WERI-Rb-1 (cell line): ENCODE measurements at places on chromosomes 6 and 20.

DNA sequence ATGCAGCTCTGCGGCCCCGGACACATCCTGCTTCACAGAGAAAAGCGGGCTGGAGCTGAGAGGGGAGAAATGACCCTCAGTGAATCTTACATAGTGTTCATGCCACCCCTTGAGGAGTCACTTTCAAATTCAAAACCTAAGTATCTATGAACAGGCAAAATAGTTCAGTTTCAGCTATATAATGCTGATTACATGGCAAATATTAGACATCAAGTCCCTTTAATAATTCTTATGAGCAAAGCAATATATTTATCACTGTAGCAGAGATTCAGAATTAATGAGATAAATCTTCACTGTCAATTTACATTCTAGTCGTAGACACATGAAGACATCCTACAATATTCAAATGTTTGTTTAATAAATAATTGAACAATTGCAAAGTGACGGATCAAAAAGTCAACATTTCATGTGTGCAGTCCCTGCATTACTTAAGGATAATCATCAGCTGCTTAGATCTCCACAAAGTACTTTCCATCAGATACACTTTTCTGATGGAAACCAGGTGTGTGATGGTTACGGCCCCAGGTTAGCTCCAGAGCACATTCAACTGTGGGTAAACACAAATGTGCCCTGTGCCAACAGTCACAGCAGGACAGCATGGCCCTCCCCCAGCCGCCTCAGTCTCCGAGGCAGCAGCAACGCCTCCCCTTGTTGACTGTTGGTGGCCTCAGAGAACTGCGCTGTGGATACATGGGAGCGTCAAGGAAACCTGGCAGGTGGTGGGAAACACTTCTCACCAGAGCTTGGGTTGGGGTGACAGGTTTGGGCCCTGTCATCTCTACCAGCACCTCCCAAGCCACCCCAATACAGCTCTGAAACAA, 787 bp upstream of the PRR18 start:
- DNase-seq: peak; percentile 55

- no peak for DNase-seq
These were observed 6.2 kb downstream of the TMEM242 start for GRCh38 chr6:157316871-157317814.

- DNase-seq: no peak
These were observed 42.1 kb downstream of the MYH7B start for GRCh38 chr20:34997774-34998173.

GRCh38 chr20:39823224-39823623, 861.1 kb downstream of the DHX35 start:
- DNase-seq: no peak

DNA sequence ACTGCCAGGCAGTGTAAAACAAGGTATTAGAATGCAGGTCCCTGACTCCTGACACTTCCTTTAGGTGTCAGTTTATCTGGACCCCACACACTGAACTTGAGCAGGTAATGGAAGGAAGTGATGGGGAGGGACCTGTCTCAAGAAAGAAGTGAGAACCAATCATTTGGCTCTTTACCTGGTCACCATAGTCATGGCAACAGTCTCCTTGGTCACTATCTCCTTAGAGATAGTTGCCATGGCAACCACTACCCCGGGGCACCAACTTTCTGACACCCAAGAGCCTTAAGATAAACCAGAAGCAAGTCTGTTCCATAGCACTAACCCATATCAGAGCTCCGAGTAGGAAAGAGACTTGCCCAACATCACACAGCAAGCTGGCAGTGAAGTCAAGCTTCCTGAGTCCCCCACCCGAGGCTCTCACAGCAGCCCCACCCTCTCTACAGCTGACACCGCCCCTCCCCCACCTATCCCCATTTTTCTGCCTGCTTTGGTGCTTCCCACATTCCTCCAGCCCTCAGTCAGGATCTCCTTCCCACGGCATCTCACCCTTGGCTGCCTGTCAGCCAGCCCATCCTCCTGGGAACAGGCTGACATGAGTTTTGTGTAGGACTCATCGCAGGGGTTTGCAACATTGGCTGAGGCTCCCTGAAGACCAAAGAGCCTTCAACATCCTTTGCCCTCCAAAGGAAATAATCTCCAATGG, 16.3 kb upstream of the HM13 start:
- no peak for DNase-seq

DNA sequence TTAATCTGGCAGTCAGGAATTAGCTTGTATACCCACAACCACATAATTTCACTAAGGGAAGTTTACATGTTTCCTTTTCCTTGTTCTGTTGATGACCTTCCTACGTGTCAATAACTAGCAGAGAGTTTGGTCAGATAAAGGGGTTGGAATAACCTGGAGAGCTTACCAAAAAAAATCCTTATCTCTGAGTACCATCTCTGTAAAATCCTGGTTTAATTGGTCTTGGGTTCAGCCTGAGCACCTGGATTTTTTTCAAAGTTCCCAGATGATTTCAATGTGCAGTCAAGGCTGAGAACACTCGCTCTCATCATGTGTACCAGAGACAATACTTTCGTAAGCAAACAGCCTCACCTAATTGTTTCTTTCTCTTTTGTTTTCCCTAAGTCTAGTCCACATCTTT, 483.8 kb upstream of the FLRT3 start:
- DNase-seq: no peak

GRCh38 chr20:11832851-11833250, 84.8 kb upstream of the BTBD3 start:
- DNase-seq: no peak

GRCh38 chr6:24888715-24889370, 46.9 kb downstream of the RIPOR2 start:
- no peak for DNase-seq

- DNase-seq: no peak
These were observed 151.2 kb upstream of the BEND3 start for GRCh38 chr6:107266563-107266962.

- DNase-seq: no peak
These were observed 32.2 kb upstream of the IER3 start for GRCh38 chr6:30776390-30777154.

DNA sequence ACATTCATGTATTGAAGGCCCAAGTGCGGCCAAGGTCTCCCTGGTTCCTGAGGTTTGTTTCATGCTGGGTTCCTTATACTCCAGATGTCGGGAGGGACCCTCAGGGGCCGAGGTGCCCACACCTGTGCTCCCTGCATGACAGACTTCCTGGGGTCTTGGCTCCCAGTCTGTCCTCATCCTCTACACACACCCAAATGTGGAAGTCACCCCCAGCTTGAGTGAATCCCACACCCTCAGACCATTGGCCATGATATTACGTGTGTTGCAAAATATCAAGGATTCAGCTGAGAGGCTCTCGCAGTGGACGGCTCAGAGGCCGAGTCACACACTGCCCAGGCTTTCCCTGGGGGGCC, 82.2 kb upstream of the DUSP22 start:
- no peak for DNase-seq

DNA sequence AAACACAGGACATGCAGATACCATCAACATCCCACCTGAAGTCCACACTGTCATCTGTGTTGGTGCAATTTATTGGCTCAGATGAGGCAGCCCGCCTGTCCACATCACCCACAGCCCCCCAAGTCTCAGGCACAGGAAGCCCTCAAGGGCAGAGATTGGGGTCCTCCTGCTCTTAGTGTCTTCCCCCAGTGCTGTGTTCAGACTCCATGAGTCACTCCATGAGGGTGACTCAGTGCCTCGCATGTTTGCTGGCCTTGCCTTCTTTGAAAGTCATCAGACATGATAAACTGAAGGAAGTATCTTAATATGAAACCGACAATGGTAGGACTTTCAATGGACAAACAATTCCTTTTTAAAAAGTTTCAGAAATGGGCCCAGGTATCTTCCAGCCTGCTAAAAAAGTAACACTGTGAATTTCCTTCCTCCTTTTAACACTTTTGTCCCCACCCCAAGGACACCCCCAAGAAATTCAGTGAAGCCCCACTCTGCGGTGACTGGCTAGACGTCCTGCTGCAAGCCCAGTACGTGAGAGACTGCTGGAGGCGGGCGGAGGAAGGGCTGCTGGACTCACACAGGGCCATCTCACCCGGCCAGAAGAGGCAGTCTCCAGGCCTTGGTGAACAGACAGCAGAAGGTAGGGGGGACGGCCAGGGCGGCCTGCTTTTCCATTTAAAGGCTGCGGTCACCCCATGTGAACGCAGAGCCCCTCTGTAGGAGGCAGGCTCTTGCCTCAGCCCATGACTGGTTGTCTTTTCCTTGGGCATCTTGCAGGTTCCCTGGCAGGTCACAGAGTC, 43.0 kb upstream of the KCNK16 start:
- DNase-seq: peak; percentile 8

GRCh38 chr6:167817729-167818128, 9.0 kb upstream of the AFDN start:
- no peak for DNase-seq

DNA sequence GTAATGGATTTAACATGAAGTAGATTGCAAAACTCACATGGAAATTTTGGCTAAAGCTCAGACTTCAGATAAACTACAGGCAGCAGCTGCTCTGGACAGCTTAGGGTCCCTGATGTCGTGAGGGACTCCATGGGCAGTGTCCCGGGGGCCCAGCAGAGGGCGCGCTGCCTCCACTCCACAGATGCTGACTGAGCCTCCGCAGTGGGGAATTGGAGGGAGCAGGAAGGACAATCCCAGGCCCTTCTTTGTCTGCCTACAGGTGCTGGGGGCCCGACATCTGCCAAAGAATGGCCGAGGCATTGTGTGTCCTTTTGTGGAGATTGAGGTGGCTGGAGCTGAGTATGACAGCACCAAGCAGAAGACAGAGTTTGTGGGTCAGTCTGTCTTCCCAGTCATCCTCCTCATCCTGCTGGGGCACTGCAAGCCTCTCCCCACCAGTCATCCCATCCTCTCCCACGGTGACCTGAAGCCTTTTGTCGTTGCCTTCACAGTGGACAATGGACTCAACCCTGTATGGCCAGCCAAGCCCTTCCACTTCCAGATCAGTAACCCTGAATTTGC, 35.9 kb downstream of the PLCG1 start:
- peak; percentile 80 for DNase-seq

- DNase-seq: no peak
These were observed 59.9 kb upstream of the TENT5A start for GRCh38 chr6:81812401-81812800.

GRCh38 chr6:12354499-12354898, 64.3 kb downstream of the EDN1 start:
- no peak for DNase-seq

- DNase-seq: no peak
These were observed 39.9 kb downstream of the TMC2 start for GRCh38 chr20:2576317-2576727.

DNA sequence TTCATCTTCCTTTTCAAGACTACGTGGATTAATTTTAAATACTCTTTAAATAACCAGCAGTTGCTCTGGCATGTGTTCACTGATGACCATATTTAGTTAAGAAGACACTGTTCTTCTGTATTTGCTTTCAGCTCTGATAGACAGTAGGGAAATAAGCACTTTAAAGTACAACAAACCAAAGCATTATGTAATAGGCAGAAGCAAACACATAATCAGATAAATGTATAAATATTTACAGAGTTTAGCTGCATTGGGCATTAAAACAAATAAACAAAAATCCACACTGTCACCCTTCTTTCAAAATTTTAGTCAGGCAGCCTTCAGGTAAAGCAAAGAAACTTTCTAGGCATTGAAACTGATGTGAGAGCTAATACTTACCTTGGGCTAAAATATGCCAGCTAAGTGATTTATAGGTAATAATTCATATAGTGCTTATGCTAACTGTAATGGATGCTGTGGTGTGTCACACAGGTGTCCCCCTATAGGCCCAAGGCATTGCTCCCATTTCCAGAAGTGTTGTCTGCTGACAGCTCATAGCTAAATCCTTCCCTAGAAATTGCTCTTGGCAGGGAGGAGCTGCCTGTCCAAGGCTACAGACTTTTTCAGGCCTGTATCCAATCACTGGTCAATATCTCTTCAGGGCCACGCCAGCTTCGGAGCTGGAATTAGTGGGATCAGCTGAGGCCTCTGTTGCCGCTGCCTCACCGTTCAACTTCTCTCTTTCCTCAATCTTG, 111.5 kb upstream of the CITED2 start:
- DNase-seq: no peak

DNA sequence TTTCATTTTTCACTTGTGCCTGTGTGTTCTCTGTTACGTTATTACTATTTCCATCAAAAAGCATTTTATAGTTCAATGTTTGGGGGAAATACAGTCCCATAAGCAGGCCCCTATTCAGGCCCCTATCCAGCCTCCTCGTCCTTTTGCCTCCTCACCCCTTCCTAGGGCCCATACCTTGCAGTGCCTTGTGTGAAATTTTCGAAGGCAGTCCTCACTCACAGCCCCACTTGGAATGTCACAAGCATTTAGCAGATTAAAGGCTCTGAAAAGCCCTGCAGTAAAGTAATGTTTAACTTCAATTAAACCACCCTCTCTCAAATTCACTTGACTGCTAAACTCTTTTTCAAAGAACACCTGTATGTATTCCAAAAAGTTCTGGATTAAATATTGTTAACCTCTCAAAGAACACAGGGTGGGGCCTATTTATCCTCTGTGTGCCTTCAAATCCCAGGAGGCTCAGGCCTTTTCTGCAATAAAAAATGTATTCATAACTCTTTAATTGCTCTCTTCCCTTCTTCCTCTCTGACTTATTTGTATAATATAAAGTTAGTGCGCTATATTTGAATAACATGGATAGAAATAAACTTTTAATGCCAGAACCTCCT, 202.5 kb downstream of the FOXA2 start:
- DNase-seq: no peak
